Activated CD8-positive, alpha-beta memory T cell treated with anti-CD3 and anti-CD28 coated beads for 1 hour (primary cell): ENCODE measurements at places on chromosomes 11 and 22.

GRCh38 chr11:565921-566509 lies 5.2 kb downstream of the RASSF7 start:
- DNase-seq = no peak

DNA sequence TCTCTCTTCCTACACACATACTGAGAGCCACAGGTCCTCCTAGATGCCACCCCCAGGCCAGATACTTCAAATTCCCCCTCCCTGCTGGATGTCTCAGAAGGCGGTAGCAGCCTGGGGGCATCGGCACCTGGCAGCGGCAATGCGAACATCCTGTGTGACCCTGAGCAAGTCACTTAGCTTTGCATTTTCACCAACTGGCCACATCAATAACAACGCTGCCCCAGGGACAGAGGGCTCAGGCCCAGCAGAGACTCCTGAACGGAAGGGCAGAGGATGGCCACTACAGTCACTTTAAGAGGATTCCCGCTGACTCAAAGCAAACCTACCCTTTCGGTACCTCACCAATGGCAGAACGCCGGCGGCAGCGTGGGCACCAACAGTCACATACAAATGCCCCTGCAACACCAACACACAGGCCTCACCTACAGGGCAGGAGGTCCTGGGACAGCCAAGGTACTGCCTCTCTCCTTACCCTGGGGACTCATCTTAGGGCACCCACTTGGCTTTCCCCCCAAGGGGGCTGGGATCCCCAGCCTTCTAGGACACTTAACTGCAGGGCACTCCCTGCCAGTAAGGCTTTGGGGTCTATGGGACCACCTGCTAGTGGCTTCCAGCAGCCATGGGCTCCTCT lies 1.6 kb downstream of the LMO1 start:
- DNase-seq = no peak

DNA sequence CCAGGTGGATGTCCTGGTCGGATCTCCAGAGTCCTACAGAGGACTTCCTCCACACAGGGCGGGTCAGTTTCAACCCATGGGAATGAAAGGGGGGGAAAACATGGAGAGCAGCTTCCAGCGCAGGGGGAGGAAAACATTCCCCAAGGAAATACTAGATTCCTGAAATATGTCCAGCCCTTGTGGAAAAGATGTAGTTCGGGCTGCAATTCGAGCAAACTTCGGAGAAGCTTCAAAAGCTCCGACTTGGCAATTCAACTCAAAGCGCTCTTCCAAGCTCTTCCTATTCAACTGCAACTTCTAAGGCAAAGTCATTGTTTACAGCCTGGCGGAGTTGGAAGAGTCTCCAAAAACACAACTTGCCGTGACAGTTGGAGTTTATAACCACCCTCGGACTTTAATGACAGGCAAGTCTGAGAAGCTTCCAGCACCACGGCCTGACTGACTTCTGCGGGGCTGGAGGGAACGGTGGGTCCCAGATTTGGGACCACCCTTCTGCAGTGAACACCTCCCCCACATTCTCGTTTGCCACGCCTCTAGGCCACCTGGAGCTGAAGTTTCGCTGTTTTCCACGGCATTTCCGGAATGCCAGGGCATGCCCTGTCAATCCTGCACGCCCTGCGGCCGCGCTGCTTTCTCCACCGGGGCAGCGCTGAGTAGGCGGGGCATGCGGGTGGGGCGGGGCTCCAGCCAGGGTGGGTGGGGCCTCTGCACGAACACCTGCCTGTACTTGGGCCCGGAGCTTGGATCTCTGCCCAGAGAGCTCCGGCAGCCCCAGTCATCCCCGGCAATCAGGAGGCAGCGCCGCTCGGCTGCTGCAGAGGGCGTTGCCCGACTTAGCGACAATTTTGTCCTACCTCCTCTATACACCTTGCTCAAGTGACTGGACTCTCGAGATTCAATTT lies 49.0 kb upstream of the BIRC3 start:
- DNase-seq = peak; percentile 47

GRCh38 chr11:59284773-59285129 lies 72.0 kb upstream of the MPEG1 start:
- DNase-seq = no peak

GRCh38 chr11:8067929-8068575 lies 13.0 kb upstream of the TUB start:
- no peak for DNase-seq

GRCh38 chr11:18203723-18204122 lies 31.1 kb downstream of the MRGPRX4 start:
- DNase-seq = no peak

GRCh38 chr11:20022363-20023081 lies 137.8 kb downstream of the DBX1 start:
- DNase-seq = no peak

DNA sequence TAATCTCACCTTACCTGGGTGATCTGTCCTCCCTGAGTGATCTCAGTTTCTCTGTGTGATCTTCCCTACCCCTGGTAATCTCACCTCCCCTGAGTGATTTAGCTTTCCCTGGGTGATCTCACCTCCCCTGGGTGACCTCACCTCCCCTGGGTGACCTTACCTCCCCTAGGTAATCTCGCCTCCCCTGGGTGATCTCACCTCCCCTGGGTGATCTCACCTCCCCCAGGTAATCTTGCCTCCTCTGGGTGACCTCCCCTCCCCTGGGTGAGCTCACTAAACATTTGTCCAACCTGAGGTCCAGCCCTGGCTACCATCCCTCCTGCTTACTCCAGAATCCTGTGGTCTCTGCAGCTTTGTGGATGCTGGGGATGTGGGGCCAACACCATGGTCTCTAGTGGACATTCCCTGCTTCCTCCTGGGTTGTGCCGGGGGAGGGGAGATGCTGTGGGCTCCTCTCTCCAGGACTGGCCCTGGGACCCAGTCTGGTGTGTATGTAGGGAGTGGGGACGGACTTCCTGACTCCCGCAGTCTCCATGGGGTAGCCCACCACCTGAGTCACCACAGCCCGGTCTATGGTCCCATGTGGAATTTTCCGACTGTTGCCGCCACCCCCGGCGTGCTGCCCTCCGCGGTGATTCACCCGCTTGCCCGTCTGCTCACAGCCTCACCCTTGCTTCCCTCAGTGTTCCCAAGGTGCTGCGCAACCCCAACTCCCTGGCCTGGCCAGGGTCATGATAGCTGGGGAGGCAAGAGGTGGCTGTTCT lies 9.9 kb downstream of the LSP1 start:
- no peak for DNase-seq

- no peak for DNase-seq
Observed at GRCh38 chr11:31834237-31834636, 23.1 kb upstream of the PAX6 start.

DNA sequence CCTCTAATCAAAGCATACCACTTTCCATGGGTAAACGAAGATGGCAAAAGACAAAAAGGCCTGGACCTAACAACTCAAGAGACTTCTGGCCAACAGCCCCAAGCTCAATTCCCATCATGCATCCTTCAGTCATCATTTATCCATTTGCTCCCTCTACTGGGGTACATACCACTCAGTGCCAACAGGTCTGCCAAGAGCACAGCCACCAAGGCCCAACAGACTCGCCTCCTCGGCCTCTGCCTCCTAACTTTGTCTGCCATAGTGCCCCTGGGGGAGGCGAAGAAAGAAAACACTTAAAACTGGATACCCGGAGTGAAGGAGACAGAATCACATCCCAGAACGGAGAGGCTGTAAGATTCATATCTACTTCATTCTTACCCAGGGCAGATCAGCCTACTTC lies 1.1 kb downstream of the HYOU1 start:
- no peak for DNase-seq

- DNase-seq = no peak
Observed at GRCh38 chr11:128809128-128809527, 58.0 kb downstream of the KCNJ1 start.

DNA sequence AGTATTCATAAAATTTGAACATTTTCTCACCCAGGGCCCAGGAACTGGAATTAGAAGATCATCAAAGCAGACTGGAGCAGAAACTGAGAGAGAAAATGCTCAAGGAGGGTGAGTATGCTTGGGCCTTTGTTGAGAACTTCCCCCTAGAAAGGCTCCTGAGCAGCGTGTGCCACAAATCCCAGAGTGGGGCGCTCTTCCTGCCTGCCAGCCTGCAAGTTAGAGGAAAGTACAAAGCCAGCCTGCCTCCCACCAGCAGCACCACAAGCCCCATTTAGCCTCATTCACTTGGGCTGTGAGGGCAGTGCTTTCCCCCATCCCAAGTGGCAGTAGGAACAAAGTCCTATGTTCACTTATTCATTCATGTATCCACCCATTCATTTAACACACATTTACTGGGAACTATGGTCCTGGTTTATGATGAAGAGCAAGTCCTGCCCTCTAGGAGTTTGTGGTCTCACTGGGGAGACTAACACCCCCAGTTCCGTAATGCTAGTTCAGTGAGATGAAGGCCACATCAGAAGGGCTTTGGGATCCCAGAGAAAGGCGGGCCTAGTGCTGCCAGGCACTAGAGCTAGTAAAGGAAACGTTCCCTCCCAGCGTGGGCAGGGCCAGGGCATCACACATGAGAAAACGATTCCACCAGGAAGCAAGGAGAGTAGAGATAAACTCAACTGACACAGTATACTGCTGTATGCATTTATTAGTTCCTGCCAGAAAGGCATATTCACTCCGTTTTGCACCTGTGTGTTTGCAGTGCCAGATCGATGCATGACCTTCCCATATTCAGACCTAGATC lies 22.4 kb upstream of the PARVA start:
- no peak for DNase-seq

GRCh38 chr11:48683226-48683720 lies 194.7 kb downstream of the OR4A47 start:
- no peak for DNase-seq

- no peak for DNase-seq
Observed at GRCh38 chr11:115607621-115608221, 103.5 kb upstream of the CADM1 start.

GRCh38 chr11:38842991-38843390 lies 2245.0 kb upstream of the RAG2 start:
- no peak for DNase-seq

DNA sequence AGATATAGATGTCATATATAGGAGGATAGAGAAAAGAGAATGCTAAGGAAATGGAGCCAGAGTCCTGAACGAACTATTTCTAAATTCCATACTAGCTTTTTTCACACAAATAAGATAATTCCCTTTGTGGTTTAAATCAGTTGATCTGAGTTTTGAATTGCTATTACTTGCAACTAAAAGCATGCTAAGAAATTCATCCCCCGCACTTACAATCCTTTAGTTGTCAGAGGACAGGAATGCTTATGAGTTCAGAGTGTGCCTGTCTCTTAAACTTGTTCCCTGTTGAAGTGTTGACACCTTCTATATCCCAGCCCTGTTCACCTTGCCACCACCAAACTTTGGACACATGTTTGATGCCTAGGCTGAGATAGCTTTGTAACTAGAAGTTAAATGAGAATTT lies 406.2 kb downstream of the METTL15 start:
- DNase-seq = no peak

- no peak for DNase-seq
Observed at GRCh38 chr22:26321469-26321913, 107.6 kb upstream of the ASPHD2 start.

- DNase-seq = no peak
Observed at GRCh38 chr11:120883404-120884080, 140.4 kb upstream of the TBCEL start.

- no peak for DNase-seq
Observed at GRCh38 chr22:48338793-48339705, 1488.6 kb downstream of the BRD1 start.

- DNase-seq = no peak
Observed at GRCh38 chr11:119860561-119861094, 131.6 kb upstream of the NECTIN1 start.

DNA sequence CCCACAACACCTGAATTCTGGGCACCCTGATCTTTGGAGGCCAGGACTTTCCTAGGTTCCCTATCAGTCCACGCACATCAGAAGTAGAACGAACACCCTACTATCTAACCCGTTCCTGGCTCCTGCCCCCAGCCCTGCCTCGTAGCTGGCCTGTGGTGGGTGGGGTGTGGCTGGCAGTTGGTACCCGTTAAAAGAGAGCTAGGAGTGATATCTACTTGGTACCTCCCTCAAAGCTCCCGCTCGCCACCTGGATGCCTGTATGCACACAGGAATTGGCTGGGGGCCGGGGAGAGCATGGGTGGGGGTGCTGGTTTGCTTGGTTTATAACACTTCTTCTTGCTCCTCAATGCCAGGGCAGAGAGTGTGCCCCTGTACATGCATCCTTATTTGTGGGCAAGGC lies 14.0 kb upstream of the NECTIN1 start:
- DNase-seq = no peak

GRCh38 chr11:125369808-125370207 lies 126.3 kb downstream of the FEZ1 start:
- DNase-seq = no peak

GRCh38 chr11:130515829-130516553 lies 67.5 kb downstream of the ADAMTS15 start:
- DNase-seq = no peak

- DNase-seq = no peak
Observed at GRCh38 chr22:27829620-27830019, 28.1 kb upstream of the MN1 start.

- no peak for DNase-seq
Observed at GRCh38 chr22:47512617-47513016, 750.2 kb downstream of the TBC1D22A start.

DNA sequence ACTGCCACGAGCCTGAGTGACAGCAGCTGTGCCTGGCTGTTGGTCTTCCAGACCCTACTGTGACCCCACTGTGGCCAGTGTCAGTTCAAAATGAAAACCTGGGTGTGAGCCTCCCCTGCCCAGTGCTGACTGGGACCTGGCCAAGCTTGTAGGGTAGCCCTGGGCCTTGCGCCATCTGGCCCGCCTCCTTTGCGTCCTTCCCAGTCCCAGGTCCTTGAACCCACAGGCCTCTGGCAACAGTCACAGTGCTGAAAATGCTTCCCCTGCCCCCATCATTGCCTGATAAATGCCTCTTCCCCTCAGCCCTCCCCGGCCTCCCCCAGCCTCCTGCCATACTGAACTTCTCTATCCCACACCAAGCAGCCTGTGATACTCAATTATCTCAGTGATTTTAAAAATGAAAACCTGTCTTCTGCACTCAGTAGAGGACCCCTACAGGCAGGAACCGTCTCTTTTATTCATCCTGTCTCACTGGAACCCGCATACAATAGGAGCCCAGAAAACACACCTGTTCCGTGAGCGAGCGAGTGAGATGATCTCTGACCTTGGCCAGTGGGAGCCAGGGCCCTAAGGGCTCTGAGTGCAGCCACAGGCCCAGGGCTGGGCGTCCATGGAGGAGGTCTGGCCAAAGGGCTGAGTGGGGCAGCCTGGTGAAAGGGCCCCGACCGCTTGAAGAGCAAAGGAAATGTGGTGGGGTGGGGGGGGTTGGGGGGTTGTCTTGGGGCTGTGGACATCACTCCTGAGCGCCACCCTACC lies 49.7 kb upstream of the TTLL12 start:
- no peak for DNase-seq

GRCh38 chr11:132751516-132752250 lies 780.6 kb downstream of the OPCML start:
- DNase-seq = no peak
